Activated T-helper 9 cell treated with anti-CD3 and anti-CD28 coated beads, Interleukin-2, amount 50 U/mL, for 16 hours (primary cell): ENCODE measurements at places on chromosomes 2 and 18.

- no peak for DNase-seq
Measured at GRCh38 chr2:5315512-5315911, 376.7 kb upstream of the SOX11 start.

DNA sequence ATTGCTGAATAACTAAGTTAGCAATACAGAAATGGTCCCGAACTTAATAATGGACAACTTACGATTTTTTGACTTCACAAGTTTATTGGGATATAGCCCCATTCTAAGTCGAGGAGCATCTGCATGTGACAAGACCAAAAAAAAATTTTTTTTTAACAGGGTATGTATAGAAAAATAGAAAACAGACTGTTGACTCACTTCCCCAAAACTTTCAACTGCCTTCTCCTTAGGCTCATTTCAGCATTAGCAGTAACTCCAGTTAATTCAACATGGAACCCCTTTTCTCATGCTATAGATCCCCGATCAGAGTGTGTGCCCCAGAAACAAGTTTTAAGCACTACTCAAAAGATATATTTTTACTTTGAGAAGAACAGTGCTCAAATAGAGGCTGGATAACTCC is 5.4 kb downstream of the CD302 start:
- DNase-seq = no peak

- DNase-seq = no peak
Measured at GRCh38 chr2:104664672-104665071, 189.2 kb upstream of the POU3F3 start.

GRCh38 chr2:228956701-228957474 is 314.2 kb downstream of the PID1 start:
- no peak for DNase-seq

DNA sequence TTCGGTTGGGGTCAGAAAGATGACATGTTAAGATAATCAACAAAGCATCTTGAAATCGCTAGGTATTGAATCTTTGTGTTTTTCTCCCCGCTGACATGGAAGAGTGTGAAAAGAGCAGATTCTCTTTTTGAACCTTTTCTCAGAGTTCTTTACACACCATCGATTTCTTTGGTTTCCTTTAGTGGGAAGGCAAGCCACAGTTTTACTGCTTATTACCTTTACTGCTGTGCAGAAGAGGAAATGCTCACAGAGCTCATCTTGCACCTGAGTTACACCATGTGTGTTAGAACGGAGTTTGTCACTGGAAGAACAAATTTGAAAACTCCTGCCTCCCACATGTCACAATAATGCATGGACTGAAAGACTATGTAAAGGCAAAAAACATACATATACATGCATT is 45.3 kb upstream of the PDK1 start:
- DNase-seq = no peak
